Cerebellar cortex (tissue), 1 donor: ENCODE measurements at places on chromosomes 1 and 21.

DNA sequence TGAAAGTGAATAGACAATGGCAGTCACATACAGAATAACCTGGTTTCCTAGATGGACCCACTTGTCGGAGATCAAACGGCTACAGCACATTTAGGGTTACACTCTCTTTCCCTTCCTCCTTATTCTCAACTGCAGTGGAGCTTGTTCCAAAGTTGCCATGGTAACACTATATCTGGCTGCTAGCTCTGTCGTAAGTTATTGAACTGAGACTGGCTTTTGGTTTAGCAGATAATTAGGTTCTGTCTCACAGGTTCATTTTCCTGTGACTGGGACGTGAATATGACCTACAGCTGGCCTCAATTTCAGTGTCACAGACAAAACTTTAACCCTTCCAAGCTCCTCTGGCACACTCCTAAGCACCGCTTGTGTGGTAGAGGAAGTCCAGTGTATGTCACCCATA, 875.8 kb downstream of the USP25 start:
- peak; percentile 25 for DNase-seq

GRCh38 chr1:162561616-162562469, at the start of gene UAP1:
Gene UAP1, plus strand, starts transcription at chr1:162561722. Its CDS starts 4,347 bp downstream, at chr1:162566069.
- DNase-seq: peak; percentile 43

- DNase-seq: no peak
Measured at GRCh38 chr21:39196838-39197237, 13.6 kb upstream of the PSMG1 start.

- no peak for DNase-seq
Measured at GRCh38 chr1:185996211-185996610, 262.0 kb downstream of the HMCN1 start.

- no peak for DNase-seq
Measured at GRCh38 chr21:45269861-45270260, 17.8 kb downstream of the POFUT2 start.

DNA sequence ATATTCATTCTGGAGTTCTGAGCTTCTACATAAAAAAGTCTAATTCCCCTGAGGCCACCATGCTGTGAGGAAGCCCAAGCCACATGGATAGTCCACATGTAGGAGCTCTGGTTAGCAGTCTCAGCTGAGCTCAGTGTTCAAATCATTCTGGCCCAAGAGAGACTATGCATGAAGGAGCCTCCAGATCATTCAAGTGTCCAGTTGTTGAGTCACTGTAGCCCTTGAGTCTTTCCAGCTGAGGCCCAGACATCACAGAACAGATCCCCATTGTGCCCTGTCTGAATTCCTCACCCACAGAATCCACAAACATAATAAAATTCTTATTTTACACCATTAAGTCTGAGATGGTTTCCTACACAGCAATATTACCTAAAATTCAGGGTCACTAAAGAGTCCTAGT, 107.0 kb upstream of the NGF start:
- no peak for DNase-seq

GRCh38 chr1:47853059-47853458, 144.1 kb downstream of the TRABD2B start:
- DNase-seq: no peak

- no peak for DNase-seq
Measured at GRCh38 chr1:201711811-201712210, 117.1 kb upstream of the IPO9 start.

GRCh38 chr1:53144201-53144600, 1.8 kb upstream of the SLC1A7 start:
- DNase-seq: no peak

DNA sequence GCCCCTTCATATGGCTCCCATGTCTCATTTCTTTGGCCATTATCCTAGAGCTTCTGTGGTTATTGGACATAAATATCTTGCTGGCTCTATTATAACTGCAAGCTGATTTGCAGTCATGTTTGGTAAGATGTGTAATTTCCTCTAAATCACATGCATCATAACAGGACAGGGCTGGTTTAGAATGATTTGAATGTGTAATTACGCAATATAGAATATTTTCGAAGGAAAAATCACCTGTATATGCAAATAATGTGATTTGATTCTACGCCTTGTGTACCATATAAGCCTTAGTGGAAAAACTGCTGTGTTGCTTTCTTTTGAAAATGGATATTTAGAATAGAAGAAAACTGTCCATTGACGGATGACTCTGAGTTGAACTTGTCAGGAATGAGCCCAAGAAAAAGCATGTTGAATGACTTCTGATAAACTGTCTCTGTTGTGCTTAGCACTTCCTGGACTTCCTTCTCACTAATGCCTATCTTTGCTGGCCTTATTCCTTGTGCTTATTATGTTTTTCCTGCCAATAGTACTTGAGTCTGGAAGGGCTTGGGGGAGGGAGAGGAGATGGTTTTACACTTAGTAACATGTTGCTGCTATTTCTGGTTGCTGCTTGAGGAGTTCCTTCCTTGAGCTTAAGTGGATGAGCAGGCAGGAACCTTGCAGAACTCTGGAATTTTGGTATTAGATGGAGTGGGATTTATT, 6.5 kb downstream of the CACHD1 start:
- no peak for DNase-seq

- DNase-seq: peak; percentile 42
Measured at GRCh38 chr1:210233495-210234328, 1.1 kb downstream of the SERTAD4 start.

DNA sequence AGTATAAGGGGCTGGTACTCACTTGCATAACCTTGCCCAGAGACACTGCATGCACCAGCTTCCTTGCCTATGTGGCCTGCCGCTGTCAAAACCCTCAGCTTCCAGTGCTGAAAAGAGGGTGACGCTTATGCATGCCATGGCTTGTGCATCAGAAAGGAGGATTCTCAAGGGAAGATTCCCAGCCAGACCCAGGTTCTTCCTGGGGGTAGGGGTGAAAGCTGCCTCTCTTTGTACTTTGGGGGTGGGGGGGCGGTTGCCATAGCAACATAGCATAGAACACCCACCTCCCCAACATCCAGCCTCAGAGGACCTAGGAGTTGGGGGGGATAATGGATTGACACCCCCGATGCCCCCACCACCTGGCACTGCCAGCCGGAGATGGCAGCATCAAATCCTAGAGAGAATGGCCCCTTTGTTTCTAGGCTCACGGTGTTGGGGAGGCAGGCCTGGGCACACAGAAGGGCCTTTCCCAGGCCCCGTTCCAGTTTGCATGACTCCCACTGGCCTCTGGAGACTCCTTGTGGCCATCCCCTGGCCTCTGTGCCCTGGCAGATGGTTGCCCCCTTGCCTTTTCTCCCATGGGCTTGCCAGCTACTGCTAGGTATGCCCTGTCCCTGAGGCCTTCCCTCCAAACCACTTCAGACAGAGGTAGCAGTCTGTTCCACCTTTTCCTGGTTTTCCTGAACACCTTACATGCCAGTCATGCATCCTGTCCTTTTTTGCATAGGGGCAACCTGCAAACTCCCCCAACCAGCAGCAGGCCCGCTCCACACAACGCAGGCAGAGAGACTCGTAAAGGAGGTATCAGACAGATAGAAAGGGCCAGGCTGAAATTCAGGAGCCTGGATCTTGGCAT, 44.6 kb downstream of the RHBG start:
- no peak for DNase-seq

- DNase-seq: no peak
Measured at GRCh38 chr1:18541046-18541795, 60.5 kb downstream of the KLHDC7A start.

DNA sequence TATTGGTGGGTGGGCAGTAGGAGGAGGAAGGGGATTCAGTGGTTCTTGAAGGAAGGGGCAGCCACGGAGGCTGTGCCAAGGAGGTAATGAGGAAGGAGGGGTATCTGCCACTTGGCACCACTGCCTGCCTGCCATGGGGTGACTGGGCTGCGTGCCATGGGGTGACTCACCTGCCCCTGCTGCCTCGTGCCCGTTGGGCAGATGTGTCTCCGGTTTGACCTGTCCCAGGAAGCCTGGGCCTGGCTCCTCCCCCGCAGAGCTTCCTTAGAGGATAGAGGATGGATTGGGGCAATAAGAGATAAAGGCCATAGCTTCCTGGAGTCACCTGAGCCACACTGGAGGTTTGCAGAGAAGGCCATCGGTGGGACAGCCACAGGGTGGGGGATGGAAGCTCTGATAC, 1.7 kb downstream of the PADI3 start:
- no peak for DNase-seq

- DNase-seq: no peak
Measured at GRCh38 chr1:22332424-22332717, 119.3 kb upstream of the ZBTB40 start.

GRCh38 chr1:228381356-228381755, 25.3 kb downstream of the TRIM11 start:
- DNase-seq: no peak

DNA sequence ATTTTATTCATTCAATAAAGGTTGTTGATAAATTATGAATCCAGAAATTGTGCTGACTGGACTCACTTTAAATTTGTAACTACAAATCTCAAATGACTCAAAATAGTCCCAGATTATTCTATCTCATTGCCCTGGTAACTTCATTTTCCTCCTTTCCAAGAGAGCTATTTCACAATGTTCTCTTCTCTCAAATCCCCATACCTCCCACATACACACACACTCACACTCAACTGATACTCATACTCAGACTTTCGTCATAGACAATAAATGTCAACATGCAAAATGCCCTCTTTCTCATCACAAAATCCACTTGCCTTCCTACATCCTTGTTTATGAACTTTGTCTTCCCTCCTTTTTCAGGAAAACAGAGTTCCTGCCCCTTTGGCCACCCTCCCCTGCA, 33.3 kb downstream of the EXTL2 start:
- no peak for DNase-seq

GRCh38 chr1:159211331-159212136, 6.9 kb downstream of the ACKR1 start:
- peak; percentile 75 for DNase-seq

DNA sequence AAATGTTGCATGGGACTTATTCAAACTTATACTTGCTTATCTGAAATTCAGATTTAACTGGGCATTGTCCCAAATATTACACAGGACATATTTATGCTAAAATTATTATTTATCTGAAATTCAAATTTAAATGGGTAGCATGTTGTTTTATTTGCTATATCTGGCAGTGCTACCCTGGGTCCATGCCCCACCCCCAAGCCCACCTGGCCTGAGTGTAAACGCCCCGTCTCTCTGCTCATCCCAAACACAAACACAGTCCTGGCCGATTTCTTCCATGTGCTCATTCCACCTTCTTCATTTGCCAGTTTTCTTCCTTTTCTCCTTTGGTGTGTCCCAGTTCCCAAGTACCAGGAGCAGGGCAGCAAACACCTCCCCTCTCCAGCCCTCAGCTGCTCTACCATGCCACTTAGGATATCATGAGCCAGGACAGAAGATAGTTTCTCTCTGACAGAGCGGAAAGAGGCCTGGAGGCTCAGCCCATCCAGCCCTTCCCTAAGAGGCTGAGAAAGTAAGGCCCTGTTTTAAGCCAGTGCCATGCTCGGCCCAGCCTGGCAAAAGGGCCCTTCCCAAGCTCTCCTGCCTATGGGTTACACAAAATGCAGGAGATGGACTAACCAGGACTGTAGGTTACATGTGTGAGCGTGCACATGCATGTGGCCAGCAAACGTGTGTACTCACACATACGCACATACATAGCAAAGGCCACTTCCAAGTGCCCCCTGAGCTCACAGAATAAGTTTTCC, 69.5 kb downstream of the UBE2T start:
- DNase-seq: no peak

DNA sequence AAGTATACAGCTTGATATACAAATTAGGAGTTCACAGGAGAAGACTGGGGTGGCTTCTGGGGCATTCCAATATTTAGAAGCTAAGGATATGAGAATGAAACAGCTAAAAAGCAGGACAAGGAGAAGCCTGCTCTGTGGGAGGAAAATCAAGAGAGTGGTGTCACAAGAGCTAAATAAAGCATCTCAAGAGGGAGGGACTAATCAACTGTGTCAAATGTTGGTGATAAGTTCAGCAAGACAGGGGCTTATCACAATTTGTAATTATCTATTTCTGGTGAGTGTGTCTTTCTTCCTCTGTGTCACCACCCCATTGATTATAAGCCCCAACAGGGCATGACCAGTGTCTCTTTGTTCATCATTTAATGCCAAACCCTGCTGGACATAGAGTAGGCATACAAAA, 295.8 kb upstream of the DUSP10 start:
- DNase-seq: no peak

DNA sequence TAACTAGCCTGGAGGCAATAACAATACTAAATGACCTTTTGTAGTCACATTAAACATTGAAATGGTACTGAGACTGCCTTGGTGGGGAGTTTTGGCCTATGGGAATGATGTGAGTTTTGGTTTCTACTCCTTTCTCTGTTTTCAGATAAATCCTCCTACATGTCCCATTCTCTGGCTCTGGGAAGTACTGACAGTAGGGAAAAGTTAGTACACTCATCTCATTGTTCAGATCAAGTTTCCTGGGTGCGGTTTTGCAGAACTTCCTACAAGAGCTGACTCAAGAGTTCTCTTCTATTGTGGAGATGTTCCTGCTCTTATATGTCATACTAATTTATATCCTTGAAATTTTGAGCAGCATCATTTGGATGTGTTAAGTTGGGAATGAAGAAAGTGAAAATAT, 74.2 kb upstream of the MACF1 start:
- DNase-seq: no peak

GRCh38 chr1:15329104-15329820, 80.4 kb upstream of the EFHD2 start:
- DNase-seq: peak; percentile 75

DNA sequence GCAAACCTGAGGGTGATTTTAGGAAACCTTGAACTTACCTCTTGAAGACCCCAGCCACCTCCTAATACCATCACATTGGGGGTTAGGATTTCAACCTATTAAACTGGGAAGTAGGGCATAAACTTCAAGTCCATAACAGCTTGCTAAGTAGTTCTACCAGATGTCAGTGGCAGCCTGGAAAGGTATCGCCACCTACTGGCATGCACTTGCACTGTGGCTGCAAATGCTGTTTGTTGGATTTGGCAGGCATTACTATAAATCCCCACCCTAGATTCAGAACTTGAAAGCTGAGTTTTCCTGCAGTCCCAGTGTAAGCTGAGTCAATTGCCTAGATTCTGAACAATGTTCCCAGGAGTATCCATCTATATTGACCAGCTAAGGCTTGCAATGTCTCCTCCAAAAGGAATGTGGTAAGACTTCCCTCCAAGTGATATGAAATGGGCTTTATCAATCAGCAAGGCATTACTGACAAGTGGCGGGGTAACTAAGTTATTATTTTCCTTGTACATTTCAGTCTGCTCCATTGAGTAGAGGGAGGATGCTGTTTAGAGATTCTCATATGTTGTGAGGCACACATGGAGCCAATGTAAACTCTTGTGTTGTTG, 474.5 kb downstream of the PTPRC start:
- peak; percentile 11 for DNase-seq

- no peak for DNase-seq
Measured at GRCh38 chr1:8352886-8353785, 35.2 kb downstream of the SLC45A1 start.

DNA sequence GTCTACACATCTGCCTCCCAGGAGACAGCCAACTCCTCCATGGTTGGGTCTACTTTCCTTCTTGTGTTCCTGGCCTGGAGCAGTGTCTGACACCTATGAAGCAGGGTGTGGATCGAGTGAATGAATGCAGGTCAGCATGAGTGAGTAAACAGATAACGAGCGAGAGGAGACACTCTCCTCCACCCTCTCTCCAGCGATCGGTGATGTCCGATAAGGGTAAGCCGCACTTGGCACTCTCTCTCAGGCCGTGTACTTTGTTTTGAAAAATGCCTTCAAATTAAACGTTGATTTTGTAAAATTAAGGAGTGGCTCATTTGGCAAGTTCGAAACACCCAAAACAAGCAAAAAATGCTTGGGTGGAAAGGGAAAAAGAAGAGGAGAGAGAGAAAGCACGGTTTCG, 43.8 kb upstream of the DMRTB1 start:
- DNase-seq: no peak
